Ovary (tissue), 10 donors: ENCODE measurements at places on chromosomes 4 and X. TPM values are rescaled to one million over a fixed set of nuclear protein-coding genes. Genes with fewer than 3 reads are reported as not detected.

- no peak for DNase-seq
Observed at GRCh38 chr4:19021617-19022016, 1000.1 kb upstream of the LCORL start.

DNA sequence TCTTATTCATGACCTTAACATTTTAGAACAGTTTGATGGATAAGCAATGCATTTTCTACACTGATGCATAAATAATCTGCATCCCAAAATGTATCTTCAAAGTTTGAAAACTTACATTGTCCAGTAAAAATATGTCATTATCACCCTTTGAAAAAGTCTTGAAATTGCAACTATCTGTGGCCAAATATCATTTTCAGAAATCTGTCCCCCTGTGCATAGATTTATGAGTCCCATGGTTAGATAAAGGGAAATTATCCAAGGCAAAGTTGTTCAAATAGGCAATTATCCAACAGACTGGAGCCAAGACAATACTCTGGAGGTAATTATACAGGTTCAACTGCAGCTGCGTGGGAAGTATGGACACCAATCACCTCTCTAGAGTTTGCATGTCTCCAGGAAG, 182.5 kb upstream of the INTU start:
- no peak for DNase-seq

DNA sequence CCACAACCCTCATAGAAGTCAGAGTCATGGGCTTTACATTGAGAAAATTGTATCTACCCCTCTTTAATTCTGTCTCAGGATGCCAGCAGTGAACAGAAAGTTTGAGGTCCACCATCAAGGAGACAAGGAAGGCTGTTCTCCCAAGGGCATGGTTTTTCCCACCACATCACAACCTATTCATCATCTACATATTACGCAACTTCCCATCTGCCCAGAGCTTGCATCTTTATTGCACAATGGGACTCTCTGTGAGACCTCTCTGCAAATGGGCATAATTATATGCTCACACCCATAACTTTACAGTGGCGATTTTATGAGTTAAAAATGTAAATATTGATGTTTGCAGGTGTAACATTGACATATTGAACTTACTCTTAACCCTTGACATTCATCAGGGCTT, 38.9 kb downstream of the PAGE2 start:
- DNase-seq, result no peak

DNA sequence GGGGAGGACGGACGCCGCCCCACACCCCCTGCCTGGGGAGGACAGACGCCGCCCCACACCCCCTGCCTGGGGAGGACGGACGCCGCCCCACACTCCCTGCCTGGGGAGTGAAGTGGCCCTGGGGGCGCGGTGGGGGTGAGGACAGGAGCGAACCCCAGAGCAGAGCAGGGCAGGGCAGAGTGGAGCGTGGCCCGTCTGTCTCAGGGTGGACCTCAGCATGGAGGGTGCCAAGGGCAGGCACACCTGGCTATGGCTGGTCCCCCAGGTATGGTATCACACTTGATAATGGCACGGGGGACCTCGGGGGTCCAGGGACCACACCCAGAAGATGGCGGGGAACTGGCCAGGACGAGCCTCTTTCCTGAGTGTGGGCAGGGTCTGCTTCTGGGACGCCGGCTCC, 9.6 kb downstream of the LRPAP1 start:
- no peak for DNase-seq

DNA sequence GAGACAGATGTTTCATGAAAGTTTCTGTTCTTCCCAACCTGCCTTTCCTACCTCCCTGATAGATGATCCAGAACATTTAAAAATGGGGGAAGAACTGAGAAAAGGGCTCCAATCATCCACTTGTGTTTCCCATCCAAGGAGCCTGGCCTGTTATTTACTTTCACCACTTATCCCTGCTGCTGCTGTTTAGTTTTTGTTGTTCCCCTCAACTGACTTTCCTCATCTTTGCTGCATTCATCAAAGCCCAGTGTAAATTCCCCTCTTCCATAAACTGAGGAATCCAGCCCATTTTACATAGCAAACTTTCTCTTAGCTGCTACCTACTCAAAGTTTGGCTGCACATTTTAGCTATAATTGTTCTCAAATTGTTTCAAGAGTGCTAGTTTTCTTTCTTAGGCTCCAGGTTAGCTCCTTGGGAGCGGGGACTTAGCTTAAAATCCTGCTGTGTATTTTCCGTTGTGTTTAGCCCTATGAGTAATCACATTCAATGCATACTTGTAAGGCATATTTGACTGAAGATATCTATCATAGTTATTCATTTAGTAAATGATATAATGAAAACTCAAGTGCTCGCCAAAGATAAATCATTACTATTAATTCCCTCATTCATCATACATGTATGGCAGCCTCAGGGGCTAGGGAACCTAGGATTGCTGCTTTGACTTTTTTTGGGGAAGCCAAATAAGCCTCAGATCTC, 1.4 kb upstream of the PTPN13 start:
- no peak for DNase-seq

GRCh38 chr4:2266181-2266580, 4.3 kb upstream of the MXD4 start:
- DNase-seq, result peak; percentile 66

- DNase-seq, result no peak
Observed at GRCh38 chr4:8044699-8045098, 105.0 kb upstream of the AFAP1 start.

- DNase-seq, result no peak
Observed at GRCh38 chr4:145870155-145871020, 68.2 kb downstream of the ZNF827 start.

DNA sequence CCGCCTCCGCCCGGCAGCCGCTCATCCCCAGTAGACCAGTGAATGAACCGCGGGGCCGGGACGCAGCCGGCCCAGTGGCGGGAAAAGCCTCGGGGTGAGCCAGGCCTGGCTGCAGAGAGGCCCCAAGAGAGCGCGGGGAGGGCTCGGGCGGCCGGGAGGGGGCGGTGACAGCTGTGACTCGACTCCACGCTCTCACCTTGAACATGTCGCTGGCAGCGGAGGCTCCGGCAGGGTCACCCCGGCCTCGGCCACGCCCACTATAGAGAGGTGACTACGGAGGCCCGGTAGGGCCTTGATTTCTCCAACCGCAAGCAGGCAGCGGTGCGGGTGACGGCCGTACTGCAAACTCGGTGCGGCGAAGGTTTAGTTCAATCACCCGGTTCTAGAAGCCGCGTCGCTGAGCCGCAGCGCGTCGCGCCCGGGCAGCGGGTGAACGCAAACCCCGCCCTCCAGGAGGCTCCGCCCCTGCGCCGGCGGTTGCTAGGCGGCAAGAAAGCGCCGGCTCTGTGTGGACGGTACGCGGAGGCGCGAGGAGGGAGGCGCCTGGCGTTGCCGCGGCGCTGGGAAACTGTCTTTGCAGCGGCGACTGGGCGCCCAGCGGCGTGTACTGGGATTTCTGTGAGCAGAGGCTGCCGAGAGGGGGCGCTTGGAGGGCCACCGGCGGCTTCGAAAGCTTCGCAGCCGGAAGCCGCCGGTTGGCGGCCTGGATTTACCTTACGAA, at the start of the genes APOO and CXorf58:
APOO (minus strand) TSS at position 441 of the 721 bp plus-strand sequence; CDS start at position 205, 236 bp downstream.
CXorf58 (plus strand) TSS at position 509 of the 721 bp plus-strand sequence. CDS start 2,297 bp downstream, outside the sequence.
- peak; percentile 91 for DNase-seq

DNA sequence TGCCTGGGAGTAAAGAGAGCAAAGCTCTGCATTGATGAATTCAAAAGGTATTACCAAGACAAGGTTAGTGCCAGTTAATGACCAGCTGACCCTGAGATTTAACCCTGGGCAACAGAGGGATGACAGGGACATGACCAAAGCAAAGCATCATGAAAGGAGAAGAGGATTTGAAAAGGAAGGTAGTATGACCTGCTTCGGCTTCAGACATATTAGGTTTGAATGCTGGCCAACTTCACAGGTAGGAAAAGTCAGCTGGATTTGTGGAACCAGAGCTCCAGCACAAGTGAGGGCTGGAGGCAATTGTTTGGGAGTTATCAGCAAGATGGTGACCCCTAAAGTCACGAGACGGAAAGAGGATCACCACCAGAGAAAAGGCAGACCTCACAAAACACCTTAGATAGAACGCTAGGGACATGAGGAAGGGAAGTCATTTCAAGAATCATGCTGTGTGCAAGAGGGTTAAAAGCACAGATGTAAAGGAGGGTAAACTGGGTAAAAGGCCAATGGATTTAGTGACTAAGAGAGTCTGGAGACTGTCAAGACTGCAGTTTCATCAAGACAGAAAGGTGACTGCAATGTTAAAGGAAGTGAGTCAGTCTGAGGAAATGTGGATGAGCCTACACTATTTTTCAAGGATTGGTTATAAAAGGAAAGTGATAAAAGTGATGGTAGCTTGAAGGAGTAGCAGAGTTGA, 45.6 kb downstream of the SH3RF1 start:
- DNase-seq, result no peak

DNA sequence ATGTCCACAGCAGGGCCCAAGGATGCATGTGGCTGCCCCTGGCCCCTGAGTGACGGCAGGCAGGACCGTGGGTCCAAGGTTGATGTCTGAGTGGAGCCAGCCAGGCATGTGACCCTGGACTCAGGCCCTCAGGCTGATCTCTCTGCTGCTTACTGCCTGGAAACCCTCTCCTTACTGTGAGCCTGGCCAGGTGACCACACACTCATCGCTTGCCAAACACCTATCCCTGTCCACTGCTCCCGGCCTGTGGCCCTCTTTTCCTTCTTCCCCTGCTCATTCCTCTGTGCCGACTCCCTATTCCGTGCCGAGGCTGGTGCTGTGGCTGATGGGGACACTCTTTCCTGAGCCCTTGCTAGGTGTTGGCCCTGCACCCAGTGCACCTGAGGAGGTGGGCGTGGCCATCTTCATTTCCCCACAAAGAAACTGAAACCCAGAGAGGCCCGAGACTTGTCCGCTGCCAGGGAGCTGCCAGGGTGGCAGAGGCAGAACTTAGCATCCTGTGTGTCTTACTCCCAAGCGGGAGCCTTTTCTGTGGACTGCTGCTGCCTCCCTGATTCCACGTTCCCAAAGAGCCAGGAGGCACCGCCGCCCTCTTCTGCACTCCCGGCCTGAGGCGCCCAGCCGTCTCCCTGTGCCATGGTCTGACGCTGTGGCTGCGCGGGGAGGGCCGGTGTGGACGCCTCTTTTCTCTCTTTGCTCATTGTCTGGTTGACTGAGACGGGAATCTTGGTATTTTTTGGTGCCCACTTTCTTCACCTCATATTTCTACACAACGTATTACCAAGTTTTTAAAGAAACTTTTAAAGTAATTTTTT, 11.2 kb upstream of the RNF4 start:
- no peak for DNase-seq

DNA sequence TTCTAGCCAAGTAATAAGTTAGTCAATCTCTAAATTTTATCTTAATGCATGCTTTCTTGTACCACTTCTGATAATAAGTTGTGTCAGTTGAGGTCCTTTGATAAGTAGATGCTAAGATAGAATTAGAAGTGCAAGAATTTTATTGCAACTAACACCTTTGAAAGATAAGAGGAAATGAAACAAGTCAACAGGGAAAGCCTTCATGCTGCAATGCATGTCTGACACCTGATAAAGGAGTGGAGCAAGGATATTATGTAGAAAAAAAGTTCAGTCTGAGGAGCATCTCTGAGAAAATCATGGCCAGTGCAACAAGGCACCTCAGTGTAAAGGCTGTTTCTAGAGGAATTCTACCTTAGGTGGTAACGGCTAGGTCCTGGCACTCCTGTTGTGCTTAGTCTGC, 210.7 kb upstream of the PPP1R2C start:
- no peak for DNase-seq

- DNase-seq, result no peak
Observed at GRCh38 chr4:122341886-122342285, 36.9 kb upstream of the ADAD1 start.

- DNase-seq, result no peak
Observed at GRCh38 chrX:119685225-119686066, 7.5 kb downstream of the SEPTIN6 start.

GRCh38 chr4:19494961-19495360, 756.7 kb upstream of the SLIT2 start:
- DNase-seq, result no peak

GRCh38 chrX:119784747-119785446, 6.5 kb downstream of the RPL39 start:
- no peak for DNase-seq

- no peak for DNase-seq
Observed at GRCh38 chr4:150938417-150938816, 76.7 kb downstream of the LRBA start.

DNA sequence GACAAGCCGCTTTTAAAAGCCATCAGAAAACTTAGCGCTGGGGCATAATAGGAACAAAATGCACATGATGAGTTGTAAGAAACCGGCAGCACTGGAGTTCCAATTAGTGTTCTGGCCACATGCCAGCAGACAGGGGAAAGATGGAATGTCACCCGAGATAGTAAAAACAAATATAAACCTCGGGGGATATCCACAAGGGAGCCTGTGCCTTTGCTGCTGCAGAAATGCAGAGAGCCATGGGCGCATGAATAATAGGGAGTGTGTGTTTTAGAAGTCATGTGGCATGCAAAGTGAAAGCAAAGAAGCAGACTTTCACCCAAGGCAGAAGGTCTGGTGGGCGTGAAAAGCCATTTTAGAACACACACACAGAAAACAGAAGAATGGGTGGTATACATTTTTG, 19.1 kb downstream of the GPRASP3 start:
- no peak for DNase-seq

GRCh38 chr4:128553686-128554515, 255.6 kb upstream of the JADE1 start:
- DNase-seq, result no peak

GRCh38 chr4:74376888-74377483, 12.0 kb downstream of the EREG start:
- no peak for DNase-seq

SH3TC1 gene
- total RNA-seq, result 4.7 TPM

CT45A6 gene
- total RNA-seq, result not detected

PRDM8 gene
- total RNA-seq, result 12.0 TPM

GRIA2 gene
- total RNA-seq, result not detected

TMEM47 gene
- total RNA-seq, result 28.3 TPM

SLC38A5 gene
- total RNA-seq, result 6.2 TPM

ARR3 gene
- not detected for total RNA-seq

PLA2G12A gene
- total RNA-seq, result 39.2 TPM

NKRF gene
- total RNA-seq, result 11.1 TPM

NDUFC1 gene
- total RNA-seq, result 53.1 TPM

PGAM4 gene
- total RNA-seq, result 1.7 TPM
